ENCODE measurements at places on chromosomes 16 and 17. TPM values are rescaled to one million over a fixed set of nuclear protein-coding genes. Genes with fewer than 3 reads are reported as not detected.

KCNH4 gene
- 0.12 TPM for total RNA-seq

G6PC1 gene
- not detected for total RNA-seq

ARSG gene
- 2.3 TPM for total RNA-seq

PIGW gene
- 8.4 TPM for total RNA-seq

MYADML2 gene
- total RNA-seq = not detected

TMC8 gene
- total RNA-seq = not detected

SLC26A11 gene
- 2.2 TPM for total RNA-seq

GRCh38 chr17:81399481-81400153 is 4.4 kb downstream of the BAHCC1 start:
- no peak for DNase-seq

- no peak for DNase-seq
Measured at GRCh38 chr16:86199871-86200695, 301.1 kb downstream of the IRF8 start.

DNA sequence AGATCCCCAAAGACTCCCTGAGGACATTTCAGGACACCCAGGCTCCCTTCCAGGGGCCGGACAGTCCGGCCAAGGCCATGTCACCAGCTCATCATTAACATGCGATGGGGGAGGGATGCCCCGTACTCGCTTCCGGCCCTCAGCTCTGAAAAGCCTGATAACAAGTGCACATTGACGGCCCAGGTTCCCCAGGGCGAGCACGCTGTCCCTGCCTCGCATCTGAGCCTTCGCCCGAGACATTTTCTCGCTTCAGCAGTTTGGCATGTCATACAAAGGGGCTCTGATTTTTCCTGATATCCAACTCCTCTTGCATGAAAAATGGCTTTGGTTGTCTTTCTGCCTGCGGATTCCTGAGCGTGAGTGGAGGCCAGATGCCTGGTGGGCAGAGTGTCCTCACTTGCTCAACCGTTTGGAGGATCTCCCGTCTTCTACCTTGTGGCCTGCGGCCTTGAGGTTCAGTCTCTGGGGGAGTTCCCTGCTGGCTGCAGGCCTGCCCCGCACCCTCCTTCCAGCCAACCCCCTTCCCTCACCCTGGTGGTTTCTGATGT is 14.1 kb downstream of the CACNG4 start:
- no peak for DNase-seq

GRCh38 chr17:16379654-16380053 is 1.2 kb upstream of the UBB start:
- DNase-seq = no peak

- DNase-seq = no peak
Measured at GRCh38 chr17:50903604-50904517, 37.7 kb upstream of the TOB1 start.

DNA sequence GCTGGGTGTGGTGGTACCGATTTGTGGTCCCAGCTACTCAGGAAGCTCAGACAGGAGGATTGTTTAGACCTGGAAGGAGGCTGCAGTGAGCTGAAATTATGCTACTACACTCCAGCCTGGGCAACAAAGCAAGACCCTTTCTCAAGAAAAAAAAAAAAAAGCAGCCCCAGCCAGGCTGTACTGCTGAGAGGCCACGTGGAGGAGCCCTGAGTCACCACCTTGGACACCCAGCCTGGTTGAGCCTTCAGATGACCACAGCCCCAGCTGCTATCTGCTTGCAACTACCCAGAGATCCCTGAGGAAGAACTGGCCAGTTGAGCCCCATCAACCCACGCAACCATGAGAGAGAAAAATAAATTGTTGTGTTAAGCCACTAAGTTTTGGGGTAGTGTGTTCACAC is 23.6 kb upstream of the GPRC5C start:
- peak; percentile 88 for DNase-seq

- no peak for DNase-seq
Measured at GRCh38 chr17:1481736-1482135, 10.8 kb downstream of the MYO1C start.

DNA sequence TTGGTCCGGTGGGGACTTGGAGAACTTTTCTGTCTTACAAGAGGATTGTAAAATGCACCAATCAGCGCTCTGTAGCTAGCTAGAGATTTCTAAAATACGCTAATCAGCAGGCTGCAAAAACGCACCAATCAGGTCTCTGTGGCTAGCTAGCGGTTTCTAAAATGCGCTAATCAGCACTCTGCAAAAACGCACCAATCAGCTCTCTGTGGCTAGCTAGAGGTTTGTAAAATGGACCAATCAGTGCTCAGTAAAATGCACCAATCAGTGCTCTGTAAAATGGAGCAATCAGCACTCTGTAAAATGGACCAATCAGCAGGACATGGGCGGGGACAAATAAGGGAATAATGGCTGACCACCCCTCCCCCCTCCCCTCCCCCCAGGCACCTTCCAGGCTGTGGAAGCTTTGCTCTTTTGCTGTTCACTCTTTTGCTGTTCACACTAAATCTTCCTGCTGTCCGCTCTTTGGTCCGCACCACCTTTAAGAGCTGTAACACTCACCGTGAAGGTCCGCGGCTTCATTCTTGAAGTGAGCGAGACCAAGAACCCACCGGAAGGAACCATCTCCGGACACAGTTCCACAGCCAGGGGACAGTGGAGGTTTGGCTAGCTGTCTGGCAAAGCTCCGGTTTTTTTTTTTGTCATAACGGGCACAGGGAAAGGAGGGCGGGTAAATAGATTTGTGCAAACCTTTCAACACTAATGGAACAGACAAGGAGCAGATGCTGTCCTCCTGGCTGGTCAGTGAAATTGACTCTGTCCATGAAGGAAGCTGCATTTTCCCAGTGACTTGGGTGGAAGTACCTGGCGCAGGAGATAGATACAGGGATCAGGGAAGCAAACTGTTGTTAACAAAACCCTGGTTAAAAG is 8.3 kb downstream of the PITPNC1 start:
- no peak for DNase-seq

DNA sequence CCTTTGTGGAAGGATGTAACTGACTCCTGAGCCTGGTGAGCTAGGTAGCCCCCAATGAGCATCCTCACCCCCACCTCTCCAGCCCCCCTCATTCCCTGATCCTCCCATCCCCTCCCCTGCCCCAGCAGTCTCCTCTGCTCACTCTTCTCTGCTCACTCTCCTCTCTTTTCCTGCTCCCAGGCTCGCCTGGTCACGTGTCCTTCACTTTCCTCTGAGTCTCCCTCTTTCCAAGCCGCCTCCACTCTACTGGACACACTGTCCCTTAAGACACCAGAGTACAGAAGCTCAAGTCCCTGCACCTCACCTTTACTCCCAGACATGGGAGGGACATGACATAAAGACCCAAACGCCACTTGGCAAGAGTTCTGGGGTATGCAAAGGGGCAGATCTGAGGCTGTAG is 76.3 kb upstream of the RBL2 start:
- no peak for DNase-seq

DNA sequence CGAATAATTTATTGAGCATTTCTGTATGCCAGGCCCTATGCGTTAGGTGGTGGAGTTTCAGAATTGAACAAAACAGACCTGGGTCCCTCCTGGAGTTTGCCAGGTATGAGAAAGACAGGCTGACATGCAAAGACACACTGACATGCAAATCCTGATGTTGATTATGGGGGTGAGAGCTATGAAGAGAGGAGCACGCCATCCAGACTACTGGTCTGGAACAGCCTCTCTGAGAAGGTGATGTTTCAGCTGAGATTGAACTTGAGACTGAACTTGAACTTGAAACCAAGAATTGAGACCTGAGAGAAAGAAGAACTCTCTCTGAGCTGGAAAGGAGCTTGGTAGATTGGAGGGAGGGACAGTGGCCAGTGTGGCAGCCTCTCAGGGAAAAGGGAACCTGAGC is 14.2 kb upstream of the CACNG4 start:
- no peak for DNase-seq

- no peak for DNase-seq
Measured at GRCh38 chr17:56810891-56811775, 22.6 kb downstream of the C17orf67 start.

DNA sequence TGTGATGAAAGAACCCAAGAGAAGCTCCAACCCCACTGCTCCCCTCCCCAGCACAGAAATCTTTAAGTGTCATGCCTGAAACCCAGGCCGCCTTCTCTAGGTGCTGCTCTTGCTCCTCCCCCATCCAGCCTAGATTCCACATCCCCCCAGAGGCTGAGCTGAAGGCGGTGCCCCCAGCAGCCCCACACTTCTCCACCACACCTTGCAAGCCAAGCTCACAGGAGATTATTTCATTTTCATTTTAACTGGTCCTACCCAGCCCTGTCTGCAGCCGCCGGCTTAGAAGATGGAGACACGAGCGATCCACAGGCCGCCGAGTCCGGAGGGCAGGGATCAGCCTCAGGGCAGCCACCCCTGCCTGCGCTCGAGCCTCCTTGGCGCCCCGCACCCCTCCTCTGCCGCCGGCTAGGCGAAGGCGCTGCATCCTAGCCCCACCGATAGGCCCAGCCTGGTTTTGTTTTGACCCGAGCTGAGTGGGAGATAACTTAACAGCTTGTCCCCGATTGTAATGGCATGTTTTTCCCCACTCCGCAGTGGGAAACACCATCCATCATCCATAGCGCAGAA is 125.3 kb downstream of the RBFOX3 start:
- DNase-seq = no peak

DNA sequence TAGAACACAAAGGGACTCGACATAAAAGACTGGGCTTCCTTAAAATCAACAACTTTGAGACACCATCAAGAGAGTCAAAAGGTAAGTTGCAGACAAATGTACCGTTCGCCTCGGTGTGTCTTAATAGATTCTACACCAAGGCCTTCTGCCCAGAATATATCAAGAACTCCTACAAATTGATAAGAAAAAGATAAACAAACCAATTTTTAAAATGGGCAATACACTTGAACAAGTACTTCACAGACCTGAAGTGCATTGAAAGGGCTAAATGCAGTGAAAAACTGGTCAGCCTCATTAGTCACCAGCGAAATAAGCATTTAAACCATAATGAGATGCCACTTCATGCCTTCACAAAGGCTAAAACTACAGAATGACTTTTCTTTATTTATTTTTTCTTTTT is 20.4 kb upstream of the BAHCC1 start:
- no peak for DNase-seq

GRCh38 chr16:74297145-74297665 is 591 bp downstream of the PSMD7 start:
- DNase-seq = peak; percentile 37

GRCh38 chr17:27502526-27503324 is 46.5 kb downstream of the KSR1 start:
- no peak for DNase-seq

- DNase-seq = no peak
Measured at GRCh38 chr16:57190136-57190535, 4.0 kb downstream of the RSPRY1 start.

DNA sequence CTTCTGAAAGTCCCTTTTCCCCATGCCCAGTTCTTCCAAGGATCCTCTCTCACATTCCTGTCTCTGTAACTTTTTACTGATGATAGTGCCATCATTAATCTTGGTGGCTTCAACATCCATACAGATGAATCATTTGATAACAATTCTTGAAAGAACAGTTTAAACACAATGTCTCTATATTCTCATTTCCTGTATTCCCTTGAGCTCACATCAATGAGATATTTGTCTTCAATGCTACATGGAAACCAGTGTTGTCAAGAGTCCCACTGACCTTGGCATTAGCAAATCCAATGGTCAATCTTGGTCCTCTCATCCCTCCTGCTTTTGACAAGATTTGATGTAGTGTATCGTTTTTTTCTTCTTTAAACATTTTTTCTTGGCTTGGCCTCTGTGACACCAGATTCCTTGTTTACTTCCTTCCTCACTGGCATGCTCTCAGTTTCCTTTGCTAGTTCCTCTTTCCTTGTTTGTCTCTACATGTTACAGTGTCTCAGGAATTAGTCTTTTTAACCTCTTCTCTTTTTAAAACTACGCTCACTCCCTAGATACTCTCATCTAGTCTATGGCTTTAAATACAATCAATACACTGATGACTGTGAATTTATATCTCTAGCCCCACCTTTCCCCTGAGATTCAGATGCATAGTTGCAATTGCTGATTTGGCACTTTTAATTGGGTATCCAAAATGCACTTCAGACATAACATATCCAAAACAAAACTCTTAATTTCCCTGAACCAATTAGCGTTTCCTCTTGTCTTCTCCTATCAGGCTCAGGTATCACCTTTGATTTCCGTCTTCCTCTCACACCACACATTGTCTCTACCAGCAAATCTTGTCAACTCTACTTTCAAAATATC is 134.0 kb downstream of the MYO1D start:
- peak; percentile 37 for DNase-seq

- DNase-seq = no peak
Measured at GRCh38 chr16:56936491-56936890, 4.5 kb downstream of the HERPUD1 start.

DNA sequence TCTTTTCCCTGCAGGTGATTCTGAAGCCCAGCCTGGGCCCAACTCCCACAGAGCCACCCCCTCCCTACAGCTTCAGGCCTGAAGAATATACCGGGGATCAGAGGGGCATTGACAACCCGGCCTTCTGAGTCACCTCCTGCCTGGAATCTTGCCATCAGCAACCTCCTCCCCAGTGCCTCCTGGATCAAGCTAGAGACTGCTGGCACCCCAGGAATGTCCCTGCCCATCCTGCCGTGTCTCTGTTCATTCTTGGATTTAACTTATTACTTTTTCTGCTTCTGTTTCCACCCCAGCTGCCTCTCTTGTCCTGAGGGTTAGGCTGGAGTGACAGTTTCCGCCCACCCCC is 4.9 kb downstream of the TMEM92 start:
- peak; percentile 75 for DNase-seq

- DNase-seq = peak; percentile 44
Measured at GRCh38 chr17:21296097-21297025, 11.8 kb downstream of the MAP2K3 start.

GRCh38 chr16:85935974-85936760 is 37.2 kb downstream of the IRF8 start:
- no peak for DNase-seq

DNA sequence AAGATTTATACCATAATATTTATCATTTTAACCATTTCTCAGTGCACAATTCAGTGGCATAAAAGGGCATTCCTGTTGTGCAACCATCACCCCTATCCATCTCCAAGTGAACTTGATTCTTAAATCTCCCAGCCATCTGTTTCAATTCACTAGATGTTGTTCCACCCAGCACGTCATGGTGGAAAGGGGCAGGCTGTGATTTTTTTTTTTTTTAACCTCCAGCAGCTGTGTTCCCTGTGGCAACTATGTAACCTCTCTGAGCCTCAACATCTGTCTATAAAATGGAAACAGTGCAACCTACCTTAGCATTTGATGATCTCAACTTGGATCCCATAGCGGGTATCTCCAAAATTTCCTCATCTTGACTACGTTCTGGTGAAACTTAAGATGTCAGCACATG is 604.5 kb downstream of the WWOX start:
- peak; percentile 58 for DNase-seq

DNA sequence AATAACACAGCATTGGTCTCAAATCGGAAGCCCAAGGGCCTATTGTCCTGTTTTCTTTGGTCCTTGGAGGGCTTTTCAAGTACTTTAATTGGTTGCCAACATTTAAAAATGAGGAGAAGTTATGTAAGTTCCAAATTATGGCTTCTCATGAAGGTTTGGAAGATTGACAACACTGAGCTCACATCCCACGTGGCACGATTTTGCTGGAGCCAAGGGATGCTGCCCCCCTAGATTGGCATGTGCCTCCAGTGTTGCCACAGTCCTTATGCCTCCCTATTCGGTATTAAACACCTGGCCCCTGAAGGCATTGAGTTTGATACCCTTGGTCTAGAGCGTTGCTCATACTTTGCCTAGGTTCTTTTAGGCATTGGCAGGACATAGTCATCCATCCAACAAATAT is 108.0 kb downstream of the ZNF18 start:
- no peak for DNase-seq

- DNase-seq = no peak
Measured at GRCh38 chr17:71488851-71489250, 632.0 kb upstream of the SOX9 start.

- DNase-seq = no peak
Measured at GRCh38 chr16:64872101-64872500, 249.8 kb downstream of the CDH11 start.
